ENCODE measurements at places on chromosomes 1 and 21.

DNA sequence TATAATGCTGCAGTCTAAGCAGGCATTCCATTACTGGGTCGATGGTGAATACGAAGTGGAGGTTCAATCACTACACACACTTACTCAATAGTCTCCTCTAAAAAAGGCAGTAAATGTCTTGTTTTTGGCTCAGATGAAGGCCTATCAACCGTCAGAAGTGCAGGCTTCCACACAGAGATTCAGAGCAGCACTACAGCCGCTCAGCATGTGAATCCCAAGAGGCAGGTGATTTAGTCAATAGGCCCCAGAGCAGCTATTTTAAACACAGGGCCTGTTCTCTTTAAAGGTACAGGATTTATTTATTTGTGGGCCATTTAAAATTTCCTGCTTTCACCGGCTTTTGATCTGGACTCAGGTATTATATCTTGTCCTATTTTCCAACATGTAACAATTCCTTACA is 293.7 kb downstream of the RGS7 start:
- no peak for DNase-seq

DNA sequence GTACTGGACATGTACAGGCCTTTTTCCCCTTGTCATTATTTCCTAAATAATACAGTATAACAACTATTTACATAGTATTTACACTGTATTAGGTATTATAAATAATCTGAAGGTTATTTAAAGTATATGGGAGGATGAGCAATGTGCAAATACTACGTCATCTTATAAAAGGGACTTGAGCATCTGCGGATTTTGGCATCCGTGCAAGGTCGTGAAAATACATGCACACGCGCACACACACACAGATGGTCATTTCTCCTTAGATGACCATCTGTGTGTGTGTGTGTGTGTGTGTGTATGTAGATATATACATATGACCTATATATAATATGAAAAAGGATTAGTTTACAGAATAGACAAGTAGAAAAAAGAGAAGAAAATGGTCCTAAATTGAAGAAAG is 15.4 kb downstream of the ALG14 start:
- no peak for DNase-seq

- DNase-seq, result no peak
These were observed 30.4 kb upstream of the C1orf198 start for GRCh38 chr1:230898748-230899147.

- DNase-seq, result no peak
These were observed 93.9 kb downstream of the SLC45A1 start for GRCh38 chr1:8411803-8412182.

DNA sequence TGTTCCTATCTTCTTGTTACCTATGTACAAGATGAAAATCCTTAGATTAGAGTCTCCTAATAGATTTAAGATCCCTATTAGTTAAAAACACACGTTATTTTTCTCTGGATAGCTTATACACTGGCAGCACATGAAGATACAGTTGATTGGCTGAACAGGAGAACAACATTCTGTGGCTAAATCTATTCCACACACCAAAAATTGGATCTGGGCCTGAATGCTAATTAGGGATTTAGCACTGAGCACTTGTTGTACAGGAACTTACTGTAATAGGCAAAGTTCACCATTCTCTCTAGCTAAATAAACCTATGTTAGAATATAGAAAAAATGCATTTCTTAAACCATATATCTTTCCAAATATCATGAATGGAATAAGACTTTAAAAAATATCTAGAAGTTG is 117.1 kb upstream of the PTGFR start:
- DNase-seq, result no peak

GRCh38 chr21:14720237-14720636 is 174.1 kb upstream of the SAMSN1 start:
- DNase-seq, result no peak

DNA sequence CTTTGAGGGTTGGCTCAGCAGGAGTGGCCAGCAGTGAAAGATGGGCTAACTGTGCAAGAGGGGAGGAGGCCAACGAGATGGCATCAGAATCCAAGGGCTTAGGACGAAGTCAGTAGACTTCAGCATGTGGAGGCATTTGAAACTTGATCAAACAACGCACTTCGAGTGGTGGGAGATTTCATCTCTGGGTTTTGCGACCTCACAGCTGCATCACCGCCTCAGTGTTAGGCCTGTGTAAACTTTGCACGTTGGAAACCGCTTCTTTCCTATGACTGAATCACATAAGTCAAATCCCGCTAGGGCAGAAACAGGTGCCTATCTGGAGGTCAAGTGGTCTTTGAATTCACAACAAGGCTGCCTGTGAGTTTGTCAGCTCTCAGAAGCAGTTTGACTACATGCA is 17.8 kb downstream of the TFF3 start:
- no peak for DNase-seq

DNA sequence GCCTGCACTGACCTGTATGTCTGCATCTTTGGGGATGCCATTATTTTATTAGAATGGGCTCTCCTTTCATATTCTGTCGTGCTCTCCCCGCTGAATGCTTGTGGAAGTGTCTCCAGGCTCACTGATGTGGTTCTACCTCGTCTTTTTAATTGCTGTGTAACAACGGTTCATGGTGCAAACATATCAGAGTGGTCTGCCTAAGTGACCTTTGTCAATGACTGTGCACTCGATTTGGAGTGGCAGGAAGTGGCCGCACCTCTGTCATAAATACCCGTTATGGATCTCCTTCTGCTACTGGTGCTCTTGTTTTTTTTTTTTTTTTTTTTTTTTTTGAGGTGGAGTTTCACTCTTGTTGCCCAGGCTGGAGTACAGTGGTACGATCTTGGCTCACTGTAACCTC is 38.3 kb downstream of the SPSB1 start:
- no peak for DNase-seq

- no peak for DNase-seq
These were observed 56.8 kb upstream of the IPO9 start for GRCh38 chr1:201772178-201772577.

- no peak for DNase-seq
These were observed 148.1 kb downstream of the NRIP1 start for GRCh38 chr21:14916676-14917141.

- DNase-seq, result peak; percentile 6
These were observed 67.2 kb downstream of the CD46 start for GRCh38 chr1:207818971-207819451.

GRCh38 chr1:200894712-200895442 is at the start of gene INAVA:
TSS of gene INAVA (plus strand) at chr1:200894900. CDS start at chr1:200898401, 3,501 bp downstream.
- no peak for DNase-seq

DNA sequence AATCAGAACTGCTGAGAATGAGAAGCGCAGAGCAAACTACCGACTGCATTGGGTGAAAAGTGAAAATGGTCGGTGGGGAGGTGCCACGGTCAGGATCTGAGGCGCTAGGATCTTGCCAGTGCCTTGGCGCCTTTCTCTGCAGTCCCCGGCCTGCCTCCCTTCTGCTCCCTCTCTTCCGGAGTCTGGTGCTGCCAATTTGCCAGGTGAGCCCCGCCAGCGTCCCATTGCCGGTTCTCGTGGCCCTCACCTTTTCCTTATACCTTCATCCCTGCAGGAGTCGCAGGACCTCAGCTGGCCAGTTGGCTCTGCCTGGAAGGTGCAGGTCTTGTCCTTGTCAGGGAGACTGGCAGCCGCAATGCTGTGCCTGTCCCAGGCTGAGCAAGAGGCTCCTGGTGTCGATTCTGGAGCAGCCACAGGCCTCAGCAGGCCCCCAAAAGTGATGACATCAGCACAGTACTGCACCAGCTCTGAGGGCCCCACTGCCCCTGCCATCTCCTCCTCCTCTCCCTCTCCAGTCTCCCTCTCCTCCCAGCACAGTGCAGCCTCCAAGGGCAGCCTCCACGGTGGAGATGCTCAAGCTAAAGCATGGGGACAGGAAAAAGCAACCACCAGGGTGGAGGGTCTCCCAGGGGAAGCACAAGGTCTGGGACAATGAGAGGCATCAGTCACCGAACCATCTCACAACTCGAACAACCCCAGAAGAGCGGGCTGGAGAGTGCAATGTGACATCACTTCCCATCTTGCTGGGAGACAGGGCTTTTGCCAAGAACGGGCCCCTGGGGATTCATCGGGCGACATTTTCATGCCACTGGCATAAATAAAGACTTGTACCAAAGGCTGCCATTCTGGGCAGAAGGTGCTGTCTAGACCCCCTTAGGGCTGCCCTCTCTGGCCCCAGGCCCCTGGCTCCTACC is 37.1 kb upstream of the H6PD start:
- DNase-seq, result no peak

- peak; percentile 48 for DNase-seq
These were observed 95.3 kb downstream of the ABCA4 start for GRCh38 chr1:94025383-94026340.

GRCh38 chr1:20184997-20185833 is 681 bp upstream of the UBXN10 start:
- no peak for DNase-seq

DNA sequence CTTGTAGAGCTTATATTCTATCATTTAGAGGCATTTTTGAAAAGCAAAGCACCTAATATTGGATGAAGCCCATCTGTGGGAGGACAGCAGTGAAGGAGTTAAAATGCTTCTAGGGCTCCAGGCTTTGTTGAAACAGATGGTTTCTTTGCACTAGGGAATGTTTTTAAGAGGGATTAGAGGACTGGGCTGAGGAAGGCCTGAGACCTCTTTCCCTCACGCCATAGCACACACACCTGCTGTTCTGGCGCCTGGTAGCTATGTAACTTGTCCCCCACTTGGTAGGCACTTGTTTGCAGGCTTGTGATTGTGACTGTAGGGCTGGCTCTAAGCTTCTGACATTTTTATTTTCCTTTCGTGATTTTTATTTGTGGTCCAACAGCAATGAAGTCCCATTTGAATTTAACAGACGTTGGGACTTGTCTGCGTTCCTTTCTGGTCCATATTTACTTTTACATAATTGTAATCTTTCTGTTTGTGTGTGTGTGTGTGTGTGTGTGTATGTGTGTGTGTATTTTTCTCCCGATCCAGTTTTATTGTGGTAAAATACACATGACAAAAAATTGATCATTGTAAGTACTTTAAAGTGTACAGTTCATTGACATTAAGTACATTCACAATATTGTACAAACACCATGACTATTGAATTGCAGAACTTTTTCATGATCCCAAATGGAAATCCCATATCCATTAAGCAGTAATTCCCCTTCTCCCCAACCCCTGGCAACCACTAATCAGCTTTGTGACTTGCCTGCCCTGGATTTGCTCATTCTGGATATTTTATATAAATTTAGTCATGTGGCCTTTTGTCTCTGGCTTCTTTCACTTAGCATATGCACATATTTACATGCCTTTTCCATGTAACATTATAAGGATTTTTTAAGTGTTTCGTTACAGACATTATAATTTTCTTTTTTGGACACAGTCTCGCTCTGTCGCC is 33.5 kb upstream of the MACF1 start:
- DNase-seq, result no peak

GRCh38 chr1:217552339-217552951 is 78.4 kb downstream of the GPATCH2 start:
- DNase-seq, result no peak

- DNase-seq, result no peak
These were observed 1095.3 kb downstream of the TTLL7 start for GRCh38 chr1:82903626-82904025.

GRCh38 chr1:205595435-205595834 is 36.4 kb downstream of the ELK4 start:
- DNase-seq, result no peak
